CD8-positive, alpha-beta memory T cell (primary cell): ENCODE measurements at places on chromosomes 5 and 9.

DNA sequence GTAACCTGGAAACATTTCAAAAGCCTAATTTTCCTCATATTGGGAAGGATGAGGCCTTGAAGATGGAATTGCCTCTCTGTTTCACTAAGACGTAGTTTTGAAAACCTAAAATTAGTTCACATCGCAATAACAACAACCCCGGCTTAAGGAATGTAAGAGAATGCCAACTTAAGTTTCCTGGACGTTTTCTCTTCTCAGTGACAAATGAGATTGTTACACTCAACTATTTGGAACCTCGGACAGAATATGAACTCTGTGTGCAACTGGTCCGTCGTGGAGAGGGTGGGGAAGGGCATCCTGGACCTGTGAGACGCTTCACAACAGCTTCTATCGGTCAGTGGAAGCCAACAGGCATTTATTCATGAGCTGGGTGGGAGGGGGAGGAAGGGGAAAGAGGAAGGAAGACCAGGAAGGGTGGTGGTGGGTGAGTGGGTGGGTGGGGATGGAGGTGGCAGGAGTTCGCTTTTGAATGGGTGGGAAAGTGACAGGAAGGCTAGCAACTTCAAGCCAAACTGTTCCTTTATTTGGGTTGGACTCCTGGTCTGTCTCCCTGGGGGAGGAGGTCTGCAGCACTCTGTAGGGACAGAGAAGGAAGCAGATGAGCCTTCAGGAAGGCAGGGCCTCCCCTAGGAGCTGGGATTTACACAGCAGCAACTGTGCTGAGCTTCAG is 83.4 kb downstream of the TEK start:
- DNase-seq: no peak

DNA sequence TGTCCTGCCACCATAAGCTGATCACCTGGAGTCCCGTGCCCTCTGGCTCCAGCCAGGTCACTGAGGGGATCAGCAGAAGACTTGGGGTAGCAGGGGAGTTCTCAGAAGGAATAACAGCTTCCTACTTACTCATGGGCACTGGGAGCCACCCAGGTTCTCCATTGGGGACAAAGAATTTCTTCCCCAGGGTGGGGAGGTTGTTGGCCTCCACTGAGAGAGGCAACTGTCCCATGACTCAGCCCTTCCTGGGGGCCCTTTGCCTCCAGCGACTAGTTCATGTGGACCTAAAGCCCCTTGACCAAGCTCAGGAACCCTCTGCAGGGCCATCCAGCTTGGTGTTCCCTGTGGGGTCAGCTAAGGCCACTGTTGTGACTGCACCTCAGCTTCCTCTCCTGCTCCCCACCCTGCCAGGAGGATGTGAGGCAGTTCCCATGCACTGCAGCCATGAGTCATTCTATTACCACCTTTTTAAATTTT is 175.0 kb downstream of the AUH start:
- DNase-seq: no peak

DNA sequence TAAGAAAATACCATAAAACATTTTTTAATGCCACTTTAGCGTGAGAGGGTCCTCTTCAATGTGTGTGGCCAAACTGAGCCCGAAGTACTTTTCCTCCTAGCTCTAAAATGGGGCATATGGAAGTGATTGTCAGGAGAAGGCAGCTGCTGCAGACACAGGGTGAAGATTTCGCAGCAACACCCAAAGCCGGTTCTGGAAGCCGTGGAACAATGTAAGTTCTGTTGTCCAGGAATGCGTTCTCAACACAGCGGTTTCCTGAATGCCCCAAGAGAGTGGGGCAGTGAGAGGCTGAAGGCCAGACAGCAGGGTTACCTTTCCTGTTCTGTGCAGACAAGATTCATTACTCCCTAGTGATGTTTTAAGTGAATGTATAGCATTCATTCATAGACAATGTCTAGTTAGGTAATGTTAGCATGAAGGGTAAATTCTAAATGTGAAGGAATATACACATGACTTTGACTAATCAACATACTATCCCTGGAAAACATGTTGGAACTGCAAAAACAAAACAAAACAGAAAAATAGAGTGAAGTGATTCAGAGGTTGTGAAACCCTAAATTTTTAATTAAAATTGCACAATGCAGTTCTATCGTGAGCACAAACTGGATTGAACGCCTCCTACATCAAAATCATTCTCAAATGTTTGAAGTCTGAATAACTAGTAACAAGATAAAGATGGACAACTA is 197.0 kb upstream of the SEMA6A start:
- DNase-seq: no peak

- DNase-seq: no peak
These were observed 92.1 kb upstream of the DAP start for GRCh38 chr5:10853154-10853553.

DNA sequence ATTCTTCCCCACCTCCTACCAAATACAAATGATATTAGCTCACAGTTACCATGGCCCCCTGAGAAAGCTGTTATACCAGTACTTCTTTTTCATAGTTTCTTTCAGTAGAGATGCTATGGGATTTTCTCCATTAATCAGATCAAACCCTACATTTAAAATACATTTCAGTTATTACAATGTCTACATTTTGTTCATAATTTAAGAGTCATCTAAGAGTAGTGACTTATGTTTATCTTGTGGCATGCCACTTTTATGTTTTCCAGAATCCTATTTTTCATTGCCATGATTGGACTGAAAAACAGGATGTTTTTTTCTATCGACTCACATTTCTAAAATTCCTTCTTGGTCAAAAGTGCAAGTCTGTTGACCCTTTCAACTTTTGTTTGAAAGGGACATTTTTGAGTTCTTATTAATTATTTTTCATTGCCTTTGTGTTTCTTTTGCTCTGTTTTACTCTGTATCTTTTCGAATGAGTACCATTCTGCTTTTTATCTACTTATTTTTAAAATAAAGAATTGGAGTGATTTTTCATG is 77.4 kb upstream of the ANXA1 start:
- no peak for DNase-seq

- DNase-seq: no peak
These were observed 193.5 kb upstream of the ELL2 start for GRCh38 chr5:96155147-96155546.
